ENCODE measurements at places on chromosomes 11 and 22.

DNA sequence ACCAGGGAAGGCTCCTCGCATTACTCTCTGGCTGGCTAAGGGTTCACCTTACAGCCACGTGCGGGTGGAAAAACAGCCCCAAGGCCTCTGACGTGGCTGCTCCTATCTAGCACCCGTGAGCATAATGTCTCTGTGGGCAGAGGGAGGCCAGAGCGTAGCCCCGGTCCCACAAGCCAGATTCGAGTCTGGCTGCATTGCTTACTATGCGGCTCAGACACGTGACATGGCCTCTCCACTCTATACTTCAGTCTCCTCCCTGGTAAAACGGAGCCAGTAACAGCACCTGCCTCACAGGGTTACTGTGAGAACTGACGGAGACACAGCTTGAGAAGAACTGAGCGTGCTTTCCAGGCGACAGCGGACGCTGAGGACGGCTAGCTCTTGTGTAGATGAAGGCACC lies 105.8 kb upstream of the BID start:
- no peak for DNase-seq

DNA sequence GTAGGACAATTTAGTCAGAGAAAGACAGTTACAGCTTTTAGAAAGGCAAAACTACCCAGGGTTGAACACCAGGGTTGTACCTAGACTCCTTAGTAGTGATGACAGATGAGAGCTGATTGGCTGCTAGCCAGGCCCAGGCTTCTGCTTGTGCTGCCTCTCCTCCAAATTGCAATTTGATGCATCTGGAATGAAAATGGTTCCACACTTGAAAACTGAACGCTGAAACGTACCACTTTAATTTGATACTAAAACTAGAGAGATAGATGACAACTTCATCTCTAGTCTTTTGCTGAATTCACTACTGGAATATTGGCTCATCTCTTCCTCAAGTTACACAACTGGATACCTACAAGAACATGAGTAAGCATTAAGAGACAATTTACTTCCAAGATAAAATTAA lies 19.2 kb upstream of the FNBP4 start:
- no peak for DNase-seq

GRCh38 chr11:12179019-12179418 lies 68.6 kb downstream of the MICAL2 start:
- DNase-seq: no peak

DNA sequence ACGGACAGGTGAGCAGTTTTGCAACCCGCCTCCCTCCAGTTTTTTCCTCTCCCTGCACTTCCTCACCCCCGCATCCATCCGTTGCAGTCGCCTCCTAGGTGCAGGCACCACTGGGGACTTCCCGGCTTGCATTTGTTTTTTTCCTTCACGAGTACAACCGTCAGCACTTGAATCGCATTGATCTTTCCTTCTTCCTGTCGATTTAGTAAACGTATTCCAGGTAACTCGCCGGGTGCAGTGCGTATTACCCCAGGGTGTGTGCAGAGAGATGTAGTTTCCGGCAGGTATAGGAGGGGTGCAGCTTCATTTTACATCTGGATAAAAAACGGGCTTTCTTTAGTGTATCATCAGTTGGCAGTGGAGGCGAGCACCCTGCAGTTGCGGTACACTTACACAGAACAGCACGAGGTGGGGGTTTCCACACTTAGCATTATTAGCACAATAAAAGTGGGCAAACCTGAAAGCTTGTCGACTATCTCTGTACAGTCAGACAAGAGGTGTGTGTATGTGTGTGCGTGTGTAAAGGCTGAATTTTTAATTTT lies at the start of gene SORL1-AS1:
Gene SORL1-AS1, minus strand, starts transcription at position 359 of the 542 bp plus-strand sequence.
- no peak for DNase-seq

DNA sequence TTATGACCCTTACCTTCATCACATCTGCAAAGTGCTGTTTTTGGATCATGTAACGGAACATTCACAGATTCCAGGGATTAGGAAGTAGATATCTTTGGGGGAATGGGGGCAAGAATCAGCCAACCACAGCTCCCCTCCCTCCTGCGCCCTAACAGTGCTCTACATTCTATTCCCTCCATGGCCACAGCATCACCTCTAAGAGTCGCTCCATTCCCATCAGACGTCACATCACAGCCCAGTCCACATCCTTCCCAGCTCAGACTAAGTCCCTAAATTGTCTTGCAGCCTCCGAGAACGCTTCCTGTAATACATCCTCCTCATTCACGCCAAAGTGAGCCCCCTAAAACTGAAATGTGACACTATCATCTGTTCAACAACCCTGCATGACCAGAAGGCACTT lies 5.9 kb downstream of the SCGB1D1 start:
- no peak for DNase-seq

GRCh38 chr11:37105427-37105826 lies 507.4 kb upstream of the RAG2 start:
- DNase-seq: no peak

DNA sequence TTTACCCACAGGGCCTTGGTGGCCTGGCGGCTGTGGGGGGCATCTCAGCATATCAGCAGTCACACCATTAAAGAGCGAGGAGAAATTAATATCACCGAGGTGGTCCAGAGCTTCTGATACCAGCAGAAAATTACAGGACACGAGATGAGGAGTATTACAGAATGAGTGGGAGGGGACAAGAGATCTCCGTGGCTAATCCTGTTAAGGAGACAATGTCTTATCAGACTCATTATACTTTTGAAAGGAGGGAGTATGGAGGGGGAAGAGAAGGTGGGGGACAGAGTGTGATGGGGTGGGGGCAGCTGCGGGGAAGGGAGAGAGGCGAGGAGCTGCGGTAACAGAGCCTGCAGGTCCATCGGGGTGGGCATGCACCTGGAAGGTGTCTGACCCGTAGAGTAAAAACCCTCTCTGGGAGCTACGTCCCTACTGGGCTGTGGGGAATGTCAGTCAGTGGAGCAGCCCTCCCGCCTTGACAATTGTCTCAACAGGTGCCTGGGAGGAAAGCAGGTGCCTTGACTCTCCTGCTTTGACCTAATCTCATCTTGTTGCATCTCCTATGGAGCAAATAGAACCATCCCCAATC lies 224.2 kb downstream of the CEP164 start:
- no peak for DNase-seq

GRCh38 chr22:40855979-40856512 lies 393 bp downstream of the ST13 start:
- peak; percentile 25 for DNase-seq

- DNase-seq: no peak
These were observed 1.2 kb downstream of the CYTH4 start for GRCh38 chr22:37283393-37283937.

DNA sequence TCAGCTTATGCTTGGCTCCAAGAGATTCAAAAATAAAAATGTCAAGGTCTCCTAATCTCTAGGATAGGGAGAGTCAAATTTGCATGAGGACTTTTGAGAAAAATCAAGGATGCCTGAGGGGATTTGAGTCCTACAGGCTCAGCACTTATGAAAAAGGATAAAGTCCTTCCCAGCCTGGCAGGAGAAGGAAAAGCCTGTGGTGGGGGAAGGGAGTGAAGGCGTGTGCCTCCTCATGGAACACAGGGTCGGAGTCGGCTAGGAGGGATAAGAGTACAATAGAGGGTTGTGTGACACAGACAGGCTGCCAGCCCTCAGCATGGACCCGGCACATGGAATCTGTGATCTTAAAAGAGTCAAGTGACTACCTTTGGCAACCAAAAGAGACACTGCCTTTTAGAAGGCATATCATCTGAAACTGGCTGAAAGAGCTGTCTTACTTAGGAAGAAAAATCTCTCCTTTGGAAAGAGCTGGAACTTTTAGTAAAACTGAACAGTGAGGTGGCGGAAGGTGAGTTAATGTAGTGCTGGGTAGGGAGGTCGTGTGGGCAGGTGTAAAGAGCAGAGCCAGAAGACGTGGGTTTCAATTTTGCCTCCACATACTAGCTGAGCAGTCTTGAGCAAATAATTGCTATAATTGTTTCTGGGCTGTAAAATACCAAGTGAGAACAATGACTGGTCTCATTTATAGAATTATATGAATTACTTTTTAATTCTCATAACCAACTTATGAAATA lies 58.8 kb upstream of the RDX start:
- DNase-seq: no peak

- no peak for DNase-seq
These were observed 85.4 kb downstream of the TTC28 start for GRCh38 chr22:28594076-28594796.

GRCh38 chr11:132782102-132782501 lies 750.2 kb downstream of the OPCML start:
- DNase-seq: no peak

- DNase-seq: no peak
These were observed 23.9 kb downstream of the LRFN4 start for GRCh38 chr11:66880496-66881450.

- DNase-seq: no peak
These were observed 3.6 kb upstream of the CHID1 start for GRCh38 chr11:914204-914603.

GRCh38 chr11:96137373-96137772 lies 205.6 kb downstream of the MAML2 start:
- no peak for DNase-seq

DNA sequence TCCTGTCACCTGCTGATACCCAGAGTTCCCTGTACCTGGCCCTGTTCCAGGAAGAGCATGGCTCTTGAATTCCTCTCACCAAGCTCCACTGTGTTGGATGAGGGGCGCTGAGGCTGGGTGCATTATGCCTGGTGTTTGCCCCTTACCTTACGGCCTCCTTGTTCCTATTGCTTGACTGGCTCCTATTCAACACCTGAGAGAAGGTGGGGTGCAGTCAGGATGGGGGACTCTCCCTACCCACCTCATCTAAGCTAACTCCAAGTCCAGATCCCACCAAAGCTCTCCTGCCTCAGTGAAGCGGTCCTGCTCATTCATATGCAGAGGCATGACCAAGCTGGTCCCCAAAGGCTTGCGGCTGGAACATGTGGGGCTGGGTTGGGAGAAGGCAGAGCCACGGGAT lies 35.8 kb upstream of the RIC3 start:
- no peak for DNase-seq

GRCh38 chr11:57392066-57392762 lies 1.8 kb upstream of the PRG2 start:
- DNase-seq: no peak

DNA sequence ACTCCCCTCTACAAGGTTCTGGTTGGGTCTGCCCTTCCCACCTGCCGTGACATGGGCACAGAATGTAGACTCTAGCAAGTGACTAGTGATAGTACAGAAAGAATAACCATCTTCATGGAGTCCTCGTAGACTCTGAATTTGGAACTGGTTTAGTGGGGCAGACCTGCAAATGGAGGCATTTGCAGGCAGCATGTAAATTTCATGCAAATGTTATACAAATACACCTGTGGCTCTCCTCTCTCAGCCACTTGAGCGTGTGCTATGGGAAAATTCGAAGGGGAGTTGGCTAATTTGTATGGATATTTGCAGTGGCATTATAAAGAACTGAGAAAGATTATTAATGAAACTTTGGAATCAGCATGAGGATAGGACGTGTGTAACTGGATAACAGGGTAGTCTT lies 85.0 kb downstream of the SCN3B start:
- no peak for DNase-seq

All from right renal pelvis (tissue), 4 donors.